ENCODE measurements at places on chromosomes 16 and 17. TPM values are rescaled to one million over a fixed set of nuclear protein-coding genes. Genes with fewer than 3 reads are reported as not detected.

- peak; percentile 98 for DNase-seq
These were observed 8.6 kb upstream of the ABCC3 start for GRCh38 chr17:50626037-50626574.

DNA sequence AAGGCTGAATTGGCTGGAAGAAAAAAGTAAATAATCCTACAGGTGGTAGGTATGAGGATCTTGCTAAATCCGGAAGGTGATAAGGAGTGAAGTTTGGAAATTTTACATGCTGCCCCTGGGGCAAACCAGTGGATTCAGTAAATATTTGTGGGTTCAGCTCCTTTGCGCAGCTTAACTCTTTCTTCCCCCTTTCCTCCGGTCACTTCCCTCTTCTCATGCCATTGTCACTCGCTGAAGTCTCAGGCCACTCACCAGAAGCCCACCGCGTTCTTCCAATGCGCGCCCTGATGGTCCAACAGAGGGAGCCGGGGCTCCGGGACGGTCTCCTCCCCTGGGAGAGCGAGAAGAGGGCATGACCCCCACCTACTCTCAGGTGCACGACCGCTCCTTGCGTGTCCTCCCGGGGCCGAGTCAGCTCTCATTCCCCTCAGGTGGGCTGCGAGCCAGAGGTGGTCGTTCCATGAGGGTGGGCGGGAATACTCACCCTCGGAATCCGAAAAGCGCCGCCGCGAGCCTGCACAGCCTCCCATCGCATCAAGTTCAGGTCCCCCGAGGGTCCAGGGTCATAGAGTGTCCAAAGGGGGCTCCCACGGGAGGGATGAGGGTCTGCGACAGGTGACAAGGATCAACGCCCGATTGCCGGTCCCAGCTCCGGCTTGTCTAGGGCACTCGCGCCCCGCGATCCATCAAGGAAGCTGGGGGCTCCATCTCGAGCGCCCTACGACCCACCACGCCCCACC, 474 bp downstream of the CLN3 start:
- DNase-seq = peak; percentile 78

- DNase-seq = no peak
These were observed 84.4 kb upstream of the PLCG2 start for GRCh38 chr16:81694494-81695280.

DNA sequence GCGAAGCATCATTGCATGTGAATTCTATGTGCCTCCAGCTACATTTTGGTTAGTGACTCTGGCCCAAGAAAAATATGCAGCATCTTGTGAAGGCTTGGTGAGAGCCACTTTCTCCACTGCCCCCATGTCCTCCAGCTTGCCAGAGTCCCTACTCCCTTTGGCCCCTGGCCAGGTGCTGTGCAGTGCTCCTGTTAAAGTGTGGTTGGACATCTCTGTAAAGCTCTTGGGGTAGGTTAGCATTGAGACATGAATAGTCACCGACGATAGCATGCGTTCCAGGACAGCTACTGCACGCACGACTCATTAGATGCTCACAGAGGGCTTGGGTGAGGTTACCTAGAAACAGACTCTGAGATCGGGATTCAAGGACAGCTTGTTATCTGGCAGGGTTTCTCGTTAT, 48.6 kb downstream of the FOXL1 start:
- DNase-seq = no peak

- DNase-seq = no peak
These were observed 168.9 kb upstream of the CIBAR2 start for GRCh38 chr16:85281181-85281580.

GRCh38 chr16:27907457-27907972, 156.0 kb downstream of the GSG1L start:
- DNase-seq = no peak

GRCh38 chr16:48300391-48300856, 53.1 kb upstream of the ABCC11 start:
- no peak for DNase-seq

- DNase-seq = peak; percentile 82
These were observed 239.0 kb downstream of the SNX29 start for GRCh38 chr16:12215277-12216105.

GRCh38 chr17:27810211-27810901, 10.0 kb upstream of the NOS2 start:
- peak; percentile 65 for DNase-seq

- no peak for DNase-seq
These were observed 18.1 kb upstream of the MAF start for GRCh38 chr16:79618692-79619050.

RAB26 gene
- total RNA-seq = 5.4 TPM

KRTAP4-9 gene
- not detected for total RNA-seq

CPHXL2 gene
- not detected for total RNA-seq

HOXB3 gene
- total RNA-seq = not detected

LRRC37A2 gene
- 12.0 TPM for total RNA-seq

KRTAP16-1 gene
- not detected for total RNA-seq

Data from endodermal cell (in vitro differentiated cells).